Parietal lobe (tissue), 2 donors: ENCODE measurements at places on chromosomes 1 and 21. TPM values are rescaled to one million over a fixed set of nuclear protein-coding genes. Genes with fewer than 3 reads are reported as not detected.

The FAM163A gene
- 0.31 TPM for total RNA-seq

The SELE gene
- 0.31 TPM for total RNA-seq

The ETV3 gene
- 21.9 TPM for total RNA-seq

The GJB5 gene
- total RNA-seq, result not detected

The S100PBP gene
- 81.7 TPM for total RNA-seq

The PTPN14 gene
- total RNA-seq, result 2.2 TPM

The TBX19 gene
- 1.6 TPM for total RNA-seq

The LCE3D gene
- not detected for total RNA-seq

The PKNOX1 gene
- total RNA-seq, result 25.4 TPM

The LAPTM5 gene
- total RNA-seq, result 4.1 TPM

The SPRR2G gene
- total RNA-seq, result not detected

The S100B gene
- 9.4 TPM for total RNA-seq

The KPRP gene
- total RNA-seq, result not detected

The RSPO1 gene
- not detected for total RNA-seq

The TCHHL1 gene
- total RNA-seq, result not detected

The SLC6A9 gene
- total RNA-seq, result 5.9 TPM

The HOOK1 gene
- total RNA-seq, result 13.8 TPM

The CAPN9 gene
- total RNA-seq, result not detected

The RIMKLA gene
- total RNA-seq, result 32.6 TPM

The GJB4 gene
- total RNA-seq, result not detected

The VHLL gene
- total RNA-seq, result 1.3 TPM

The SORT1 gene
- 82.9 TPM for total RNA-seq

The RHCE gene
- not detected for total RNA-seq

The LCE1E gene
- not detected for total RNA-seq

The ZNF683 gene
- not detected for total RNA-seq
